ENCODE measurements at places on chromosomes 7 and 10.

- no peak for DNase-seq
These were observed 85.9 kb upstream of the INSIG1 start for GRCh38 chr7:155211761-155212160.

GRCh38 chr10:21334891-21335696, 190.4 kb downstream of the SKIDA1 start:
- DNase-seq, result no peak

DNA sequence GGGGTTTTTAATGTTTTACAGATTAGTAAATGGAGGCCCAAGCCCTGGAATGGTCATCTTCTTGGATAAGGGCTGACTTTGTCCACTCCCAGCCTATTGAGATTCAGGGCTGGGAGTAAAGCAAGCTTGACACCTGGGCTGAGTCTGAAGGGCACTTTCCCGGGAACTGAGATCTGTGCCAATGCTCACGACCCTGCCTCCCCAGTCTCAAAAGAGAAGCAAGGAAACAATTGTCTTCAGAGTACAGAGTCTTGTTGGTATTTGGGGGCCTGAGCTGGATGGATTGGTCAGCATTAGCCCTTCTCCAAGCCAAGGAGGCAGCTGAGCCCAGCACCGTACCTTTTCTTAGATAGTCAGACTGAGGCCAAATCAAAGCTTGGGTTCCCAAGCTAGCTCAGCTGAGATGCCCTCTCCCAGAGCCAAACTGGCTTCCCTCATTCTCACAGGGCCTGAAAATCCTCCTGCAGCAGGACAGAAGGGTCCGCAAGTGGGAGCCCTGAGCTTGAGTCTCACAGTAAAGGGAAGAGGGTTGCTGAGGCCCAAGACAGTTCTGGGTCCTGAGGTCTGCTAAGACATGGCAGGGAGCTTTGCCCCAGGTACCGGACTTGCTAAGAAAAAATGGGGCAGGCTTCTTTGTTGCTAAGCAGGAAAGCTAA, 3.7 kb downstream of the DDIT4 start:
- no peak for DNase-seq

DNA sequence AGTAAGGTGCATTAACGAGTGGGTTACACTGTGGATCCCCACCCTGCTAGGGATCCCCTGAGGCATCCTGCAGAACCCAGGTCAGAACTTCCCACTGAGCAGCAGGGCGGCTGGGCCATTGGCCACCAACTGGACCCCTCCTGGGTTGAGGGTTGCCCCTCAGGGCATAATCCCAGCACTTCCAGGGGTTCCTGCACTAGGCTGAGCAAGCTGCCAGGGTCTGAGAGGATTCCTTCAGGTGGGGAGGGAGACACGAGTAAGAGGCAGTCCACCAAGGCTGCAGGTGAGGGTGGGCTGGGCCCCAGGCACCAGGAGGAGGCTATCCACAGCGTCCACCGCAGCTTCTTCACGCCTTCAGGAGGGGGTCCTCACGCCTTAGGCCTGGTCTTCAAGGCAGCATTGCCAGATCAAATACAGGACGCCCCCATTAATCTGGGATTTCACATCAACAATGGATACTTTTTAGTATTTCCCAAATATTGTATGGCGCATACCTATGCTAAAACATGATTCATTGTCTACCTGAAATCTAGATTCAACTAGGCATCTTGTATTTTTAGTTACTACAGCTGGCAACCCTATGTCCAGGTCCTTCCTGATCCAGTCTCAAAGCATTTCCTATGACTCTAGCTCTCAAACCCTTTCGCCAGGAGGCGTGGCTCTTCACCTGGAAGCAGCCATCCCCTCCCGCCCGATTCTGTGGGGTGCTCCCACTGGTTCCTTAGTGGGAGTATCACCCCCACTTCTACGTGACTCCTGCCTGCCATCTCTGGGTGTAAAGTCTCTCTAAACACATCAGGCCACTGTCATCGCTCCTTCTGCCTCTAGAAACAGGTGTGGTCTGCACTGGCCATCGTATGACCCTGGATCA, 4.1 kb downstream of the PRKAG2 start:
- DNase-seq, result no peak

GRCh38 chr7:83143107-83143506, 19.6 kb downstream of the PCLO start:
- DNase-seq, result no peak

DNA sequence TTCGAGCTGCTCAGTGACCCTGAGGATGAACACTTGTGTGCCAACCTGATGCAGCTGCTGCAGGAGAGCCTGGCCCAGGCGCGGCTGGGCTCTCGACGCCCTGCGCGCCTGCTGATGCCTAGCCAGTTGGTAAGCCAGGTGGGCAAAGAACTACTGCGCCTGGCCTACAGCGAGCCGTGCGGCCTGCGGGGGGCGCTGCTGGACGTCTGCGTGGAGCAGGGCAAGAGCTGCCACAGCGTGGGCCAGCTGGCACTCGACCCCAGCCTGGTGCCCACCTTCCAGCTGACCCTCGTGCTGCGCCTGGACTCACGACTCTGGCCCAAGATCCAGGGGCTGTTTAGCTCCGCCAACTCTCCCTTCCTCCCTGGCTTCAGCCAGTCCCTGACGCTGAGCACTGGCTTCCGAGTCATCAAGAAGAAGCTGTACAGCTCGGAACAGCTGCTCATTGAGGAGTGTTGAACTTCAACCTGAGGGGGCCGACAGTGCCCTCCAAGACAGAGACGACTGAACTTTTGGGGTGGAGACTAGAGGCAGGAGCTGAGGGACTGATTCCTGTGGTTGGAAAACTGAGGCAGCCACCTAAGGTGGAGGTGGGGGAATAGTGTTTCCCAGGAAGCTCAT, 1.1 kb downstream of the DDIT4 start:
- peak; percentile 67 for DNase-seq

DNA sequence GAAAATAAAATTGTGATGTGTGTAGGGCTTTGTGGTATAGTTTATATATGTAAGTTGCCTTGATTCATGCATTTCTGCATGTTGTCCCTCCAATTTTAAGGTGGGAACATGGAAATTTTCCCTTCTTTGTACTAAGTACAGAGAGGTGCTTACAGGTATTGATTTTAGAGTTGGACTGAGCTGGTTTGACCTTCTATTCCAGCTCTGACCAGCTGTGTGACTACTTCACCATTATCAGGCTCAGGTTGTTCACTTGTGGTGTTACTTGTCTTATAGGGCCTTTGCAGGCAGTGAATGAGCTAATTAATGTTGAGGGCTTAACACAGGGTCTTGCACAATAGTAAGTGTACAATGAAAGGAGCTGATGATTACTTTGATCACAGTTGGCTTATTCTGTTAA, 16.3 kb downstream of the ZNF804B start:
- no peak for DNase-seq

DNA sequence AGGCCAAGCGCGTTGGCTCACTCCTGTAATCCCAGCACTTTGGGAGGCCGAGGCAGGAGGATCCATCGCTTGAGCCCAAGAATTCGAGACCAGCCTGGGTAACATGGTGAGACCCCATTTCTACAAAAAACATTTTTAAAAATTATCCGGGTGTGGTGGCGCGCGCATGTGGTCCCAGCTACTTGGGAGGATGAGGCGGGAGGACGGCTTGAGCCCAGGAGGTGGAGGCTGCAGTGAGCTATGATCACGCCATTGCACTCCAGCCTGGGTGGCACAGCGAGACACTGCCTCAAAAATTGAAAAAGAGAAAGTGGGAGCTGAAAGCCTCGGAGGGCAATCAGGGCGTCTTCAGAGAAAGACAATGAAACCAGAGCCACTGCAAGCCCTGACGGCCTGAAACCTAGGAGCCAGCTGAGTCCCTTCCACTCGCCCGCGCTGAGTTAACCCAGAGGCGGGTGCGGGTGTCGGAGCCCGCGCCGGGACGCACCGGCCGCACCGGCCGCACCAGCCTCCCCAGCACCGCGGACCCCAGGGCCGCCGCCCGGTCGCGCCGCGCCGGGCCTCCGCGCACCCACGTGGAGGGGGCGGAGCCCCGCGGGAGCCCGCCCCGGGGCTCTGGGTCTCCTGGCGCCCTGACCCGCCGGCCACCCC, 22.4 kb downstream of the ZFAND2A start:
- no peak for DNase-seq

DNA sequence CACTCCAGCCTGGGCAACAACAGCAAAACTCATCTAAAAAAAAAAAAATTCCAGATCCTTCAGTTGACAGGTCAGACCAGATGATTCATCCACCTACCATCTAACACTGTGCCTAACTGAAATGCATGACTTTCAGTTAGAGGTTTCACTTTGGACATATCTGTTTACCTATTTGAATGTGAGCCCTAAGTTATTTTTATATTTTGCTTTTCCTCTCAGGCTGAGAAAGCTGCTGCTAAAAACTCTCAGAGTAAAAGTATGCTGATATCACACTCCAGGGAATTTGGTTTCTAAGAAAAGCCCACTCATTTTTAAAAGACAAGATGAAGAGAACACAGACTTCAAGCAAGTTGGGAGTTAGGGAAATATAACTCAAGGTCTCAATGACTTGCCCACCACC, 126.0 kb downstream of the SGMS1 start:
- no peak for DNase-seq

GRCh38 chr7:110831419-110831818, 259.5 kb upstream of the LRRN3 start:
- DNase-seq, result no peak

DNA sequence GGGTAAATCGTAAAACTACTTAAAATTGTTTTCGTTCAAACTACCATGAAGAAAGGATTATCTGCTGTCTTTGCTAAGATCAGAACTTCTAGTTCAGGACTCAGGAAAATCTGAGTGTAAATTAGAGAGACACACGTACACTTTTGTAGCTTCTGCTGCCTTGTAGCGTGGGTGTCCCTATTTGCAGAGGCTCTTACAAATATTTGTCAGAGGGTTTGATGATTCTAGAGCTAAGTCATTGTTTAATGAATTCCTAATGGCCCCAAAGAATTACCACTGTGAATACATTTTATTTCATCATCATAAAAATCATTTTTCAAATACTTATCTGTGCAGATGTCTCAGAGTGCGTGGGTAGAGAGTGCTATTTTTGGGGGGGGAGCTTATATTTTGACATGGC, 314.9 kb downstream of the LRMDA start:
- DNase-seq, result no peak

DNA sequence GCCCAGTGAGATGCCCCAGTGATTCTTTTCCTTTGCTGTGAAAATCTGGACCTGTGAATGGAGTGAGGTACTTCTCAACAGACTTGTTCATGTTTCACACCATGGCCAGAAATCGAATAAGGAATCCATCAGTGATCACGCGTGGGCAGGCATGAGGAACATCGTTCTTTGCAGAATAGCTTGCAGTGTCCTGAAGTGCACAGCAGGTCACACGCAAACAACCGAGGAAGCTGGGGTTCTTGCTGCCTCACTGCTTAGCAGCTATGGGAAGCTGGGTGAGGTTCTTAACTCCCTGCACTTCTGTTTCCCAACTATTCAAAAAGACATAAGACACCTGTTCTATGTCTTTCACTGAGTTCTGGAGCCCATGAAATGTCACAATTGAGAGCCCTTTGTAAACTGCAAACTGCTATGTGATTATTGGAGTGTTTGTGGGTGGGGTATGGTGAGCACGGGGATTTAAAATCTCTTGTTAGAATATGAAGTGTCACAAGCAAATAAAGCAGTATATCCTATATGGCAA, 253.4 kb downstream of the KIAA1217 start:
- DNase-seq, result no peak

- no peak for DNase-seq
These were observed 11.2 kb downstream of the KCNMA1 start for GRCh38 chr10:77626266-77626935.
